ENCODE measurements at places on chromosomes 7 and 10. TPM values are rescaled to one million over a fixed set of nuclear protein-coding genes. Genes with fewer than 3 reads are reported as not detected.

Gene ARMC3
- total RNA-seq: not detected

Gene NEUROD6
- not detected for total RNA-seq

Gene NPTX2
- total RNA-seq: not detected

DNA sequence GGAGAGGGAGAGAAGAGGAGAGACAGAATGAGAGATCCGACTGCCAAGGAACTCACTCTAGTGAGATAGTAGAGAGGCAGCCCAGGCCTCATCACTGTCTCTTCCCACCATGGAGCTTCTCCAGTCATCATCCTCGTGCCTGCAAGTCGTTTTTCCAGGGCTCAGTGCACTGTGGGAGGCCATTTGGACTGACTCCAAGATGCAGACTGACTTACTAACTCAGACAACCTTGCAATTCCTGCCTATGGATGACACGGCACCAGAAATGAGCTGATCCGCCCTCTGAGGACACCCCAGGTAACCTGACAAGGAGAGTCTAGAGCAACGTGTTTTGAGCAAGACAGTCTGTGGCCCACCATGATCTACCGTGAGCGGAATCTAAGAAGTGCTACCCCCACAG is 154.9 kb downstream of the GLI3 start:
- no peak for DNase-seq
- H3K36me3 ChIP-seq: no peaks in the 10 kb centered on the region
- no peaks in the 10 kb centered on the region for H3K27me3 ChIP-seq
- H3K4me1 ChIP-seq: no peaks in the 10 kb centered on the region
- no peak overlapping the region for H3K27ac ChIP-seq

Data from activated CD4-positive, alpha-beta memory T cell treated with anti-CD3 and anti-CD28 coated beads, Interleukin-2, amount 10 ng/mL, durations not matched to agents 7 days and 5 days (primary cell).